ENCODE measurements at places on chromosomes 5 and 9.

DNA sequence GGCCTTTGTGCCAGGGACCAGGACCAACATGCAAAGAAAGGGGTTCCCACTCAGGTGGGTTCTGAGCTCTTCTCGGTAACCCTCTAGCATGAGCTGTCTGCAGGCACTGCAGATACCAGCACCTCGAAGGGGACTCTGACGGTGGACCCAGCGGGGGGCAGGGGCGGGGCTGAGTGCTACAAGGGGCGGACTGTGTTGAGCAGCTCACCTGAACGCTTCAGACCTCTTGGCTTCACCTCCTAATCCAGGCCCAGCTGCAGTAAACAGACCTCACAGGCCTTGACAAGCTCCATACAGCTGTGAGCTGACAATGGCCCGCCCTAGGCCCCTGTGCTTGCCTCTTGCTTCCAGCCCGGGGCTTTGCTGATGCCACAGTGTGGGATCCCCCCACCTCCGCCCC is 48.4 kb downstream of the C9orf50 start:
- DNase-seq = no peak

DNA sequence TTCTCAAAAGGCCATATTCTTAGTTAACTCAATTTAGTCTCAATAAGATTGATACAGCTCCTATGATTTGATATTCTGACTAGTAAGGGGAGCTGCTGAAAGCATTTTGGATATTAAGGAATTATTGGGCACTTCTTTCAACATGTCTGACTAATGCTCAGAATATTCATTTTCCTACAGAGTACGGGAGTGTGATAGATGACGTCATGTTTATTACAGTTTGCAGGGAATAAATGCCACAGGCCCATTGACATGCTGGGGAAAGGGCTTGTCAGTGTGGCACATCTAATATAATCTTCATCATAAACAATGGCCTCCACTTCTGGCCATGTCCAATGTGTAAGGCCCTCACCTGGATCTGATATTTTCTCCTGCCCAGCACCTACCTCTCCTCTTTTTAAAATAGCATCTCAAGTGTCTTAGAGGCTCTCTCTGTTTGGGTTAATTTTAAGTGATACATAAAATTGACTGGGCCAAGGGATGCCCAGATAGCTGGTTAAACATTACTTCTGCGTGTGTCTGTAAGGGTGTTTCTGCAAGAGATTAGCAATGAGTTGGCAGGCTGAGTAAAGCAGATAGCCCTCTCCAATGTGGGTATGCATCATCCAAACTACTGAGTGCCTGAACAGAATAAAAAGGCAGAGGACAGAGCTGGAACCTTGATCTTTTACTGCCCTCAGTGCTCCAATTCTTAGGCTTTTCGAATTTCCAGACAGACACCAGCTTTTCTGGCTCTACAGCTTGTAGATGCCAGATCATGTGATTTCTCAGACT is 99.3 kb downstream of the SLC24A2 start:
- DNase-seq = no peak

DNA sequence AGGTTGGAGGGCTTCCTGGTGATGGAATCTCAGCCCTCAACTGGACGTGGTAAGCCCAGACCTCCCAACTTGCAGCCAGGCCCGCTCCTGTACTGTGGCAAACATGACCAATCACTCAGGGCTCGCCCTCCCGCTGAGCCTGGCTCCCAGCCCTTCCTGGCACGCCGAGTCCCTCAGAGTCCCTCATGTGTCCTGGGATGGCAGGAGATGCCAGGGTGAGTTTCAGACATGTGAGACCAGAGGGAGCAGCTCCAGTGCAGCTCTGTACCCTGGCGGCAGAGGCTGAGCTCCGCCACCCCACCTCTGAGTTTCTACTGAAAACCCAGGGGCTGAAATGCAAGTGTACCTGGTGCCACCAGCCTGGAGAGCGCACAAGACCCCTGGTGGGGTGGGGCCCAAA is 42.0 kb upstream of the RXRA start:
- DNase-seq = no peak

- no peak for DNase-seq
Observed at GRCh38 chr9:121354141-121354540, 15.9 kb downstream of the STOM start.

- DNase-seq = no peak
Observed at GRCh38 chr9:125594223-125594610, 112.8 kb downstream of the MAPKAP1 start.

DNA sequence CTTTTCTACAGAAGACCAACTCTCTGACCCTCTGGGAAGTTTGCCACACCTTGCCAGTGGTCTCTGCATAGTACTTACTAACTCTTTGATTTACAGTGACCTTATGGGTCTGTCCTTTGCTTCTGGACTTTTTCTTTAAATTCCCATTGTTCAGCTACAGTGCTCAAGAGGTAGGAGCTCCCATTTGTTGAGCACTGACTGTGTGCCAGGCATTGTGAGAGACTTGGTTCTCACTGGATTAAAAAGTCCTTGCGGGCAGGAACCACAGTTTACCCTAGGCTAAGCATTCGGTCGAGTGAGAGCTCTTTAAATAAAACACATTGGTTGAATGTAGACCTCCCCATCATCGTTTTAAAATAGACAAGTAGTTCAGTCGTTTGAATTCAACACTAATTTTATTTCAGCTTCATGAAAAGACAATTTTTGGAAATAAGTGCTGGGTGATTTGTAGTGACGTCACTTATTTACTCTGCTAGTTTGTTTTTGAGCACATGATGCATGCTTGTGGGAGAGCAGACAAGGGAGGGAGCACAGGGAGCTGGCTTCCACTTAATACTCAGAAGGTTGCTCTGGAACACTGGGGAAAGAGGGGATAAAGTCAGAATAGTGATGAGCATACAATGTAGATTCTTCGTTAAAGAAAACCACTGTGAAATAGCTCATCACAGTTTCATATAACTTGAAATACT is 27.1 kb downstream of the RASGRF2 start:
- DNase-seq = no peak

DNA sequence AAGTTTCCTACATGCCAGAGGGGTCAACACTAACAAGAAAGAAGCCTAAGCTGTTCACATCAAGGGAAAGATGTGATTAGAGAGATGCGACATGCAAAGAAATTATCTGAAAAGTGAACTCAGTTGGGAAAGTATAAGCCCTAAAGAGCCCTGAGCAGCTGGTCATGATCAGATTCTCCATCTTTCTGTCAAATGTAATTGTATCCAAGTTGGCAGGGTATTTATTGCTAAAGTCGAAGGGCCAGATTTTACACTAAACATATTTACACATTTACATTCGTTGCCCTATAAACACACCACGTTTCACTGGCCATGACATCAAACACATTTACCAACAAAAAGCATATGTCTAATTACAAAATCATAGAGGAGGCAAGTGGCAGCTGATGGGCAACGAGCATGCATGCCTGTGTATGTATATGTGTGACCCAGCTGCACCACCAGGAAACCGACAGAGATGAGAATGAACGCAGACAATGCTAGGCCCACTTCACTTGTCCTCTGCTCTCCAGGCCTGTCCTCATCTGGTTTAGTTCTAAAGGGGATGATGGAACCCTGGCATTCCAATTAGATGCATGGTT is 6.3 kb downstream of the FOXD1 start:
- DNase-seq = no peak

- DNase-seq = no peak
Observed at GRCh38 chr5:125367702-125368101, 621.3 kb upstream of the ZNF608 start.

GRCh38 chr9:96413302-96414221 is 4.6 kb downstream of the ZNF367 start:
- DNase-seq = no peak

DNA sequence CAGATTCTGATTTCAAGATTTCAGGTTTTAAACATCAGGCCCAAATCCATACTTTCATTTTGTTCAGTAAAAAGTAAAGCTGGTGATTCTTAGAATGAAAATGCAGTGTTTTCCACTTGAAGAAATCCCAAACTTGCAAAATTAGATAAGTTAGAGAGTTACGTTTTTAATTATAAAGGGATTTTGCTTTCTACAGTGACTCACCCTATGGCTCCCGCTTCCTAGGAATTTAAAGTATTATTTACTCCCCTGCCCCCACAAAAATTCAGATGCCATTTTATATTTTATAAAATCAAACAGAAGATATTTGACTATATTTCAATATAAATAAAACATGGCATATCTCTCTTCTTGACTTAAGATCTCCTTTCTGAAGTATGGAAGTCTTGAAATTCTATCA is 402.9 kb downstream of the ZSWIM6 start:
- DNase-seq = no peak

GRCh38 chr5:125499636-125500332 is 753.3 kb upstream of the ZNF608 start:
- no peak for DNase-seq

- DNase-seq = no peak
Observed at GRCh38 chr9:17130291-17130690, 4.5 kb upstream of the CNTLN start.

- no peak for DNase-seq
Observed at GRCh38 chr5:9876451-9876850, 246.3 kb upstream of the TAS2R1 start.

DNA sequence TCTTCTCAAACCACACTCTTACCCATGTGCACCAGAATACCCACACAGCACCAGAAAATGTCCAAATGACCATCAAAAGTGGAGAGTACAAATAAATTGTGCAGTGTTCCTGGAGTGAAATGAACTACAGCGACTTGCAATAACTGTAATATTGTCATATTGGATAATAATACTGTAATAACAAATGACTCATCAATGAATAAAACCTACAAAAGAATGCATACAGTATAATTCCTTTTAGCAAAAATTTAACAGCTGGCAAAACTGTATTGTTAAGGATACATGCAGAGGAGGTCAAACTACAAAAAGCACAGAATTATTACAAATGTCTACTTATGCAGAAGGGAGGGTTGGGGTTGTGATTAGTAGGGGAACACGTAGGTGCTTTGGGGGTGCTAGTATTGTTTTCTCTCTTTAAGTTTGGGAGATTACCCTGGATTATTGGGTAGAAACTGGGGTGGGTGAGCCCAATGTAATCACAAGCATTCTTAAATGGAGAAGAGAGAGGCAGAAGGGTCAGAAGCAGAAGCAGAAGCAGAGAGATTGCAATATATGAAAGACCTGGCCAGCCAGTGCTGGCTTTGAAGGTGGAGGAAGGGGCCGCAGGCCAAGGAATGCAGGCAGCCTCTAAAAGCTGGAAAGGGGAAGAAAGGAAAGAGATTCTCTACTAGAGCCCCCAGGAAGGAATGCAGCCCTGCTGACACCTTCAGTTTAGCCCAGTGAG is 21.8 kb downstream of the IRF1 start:
- DNase-seq = no peak

DNA sequence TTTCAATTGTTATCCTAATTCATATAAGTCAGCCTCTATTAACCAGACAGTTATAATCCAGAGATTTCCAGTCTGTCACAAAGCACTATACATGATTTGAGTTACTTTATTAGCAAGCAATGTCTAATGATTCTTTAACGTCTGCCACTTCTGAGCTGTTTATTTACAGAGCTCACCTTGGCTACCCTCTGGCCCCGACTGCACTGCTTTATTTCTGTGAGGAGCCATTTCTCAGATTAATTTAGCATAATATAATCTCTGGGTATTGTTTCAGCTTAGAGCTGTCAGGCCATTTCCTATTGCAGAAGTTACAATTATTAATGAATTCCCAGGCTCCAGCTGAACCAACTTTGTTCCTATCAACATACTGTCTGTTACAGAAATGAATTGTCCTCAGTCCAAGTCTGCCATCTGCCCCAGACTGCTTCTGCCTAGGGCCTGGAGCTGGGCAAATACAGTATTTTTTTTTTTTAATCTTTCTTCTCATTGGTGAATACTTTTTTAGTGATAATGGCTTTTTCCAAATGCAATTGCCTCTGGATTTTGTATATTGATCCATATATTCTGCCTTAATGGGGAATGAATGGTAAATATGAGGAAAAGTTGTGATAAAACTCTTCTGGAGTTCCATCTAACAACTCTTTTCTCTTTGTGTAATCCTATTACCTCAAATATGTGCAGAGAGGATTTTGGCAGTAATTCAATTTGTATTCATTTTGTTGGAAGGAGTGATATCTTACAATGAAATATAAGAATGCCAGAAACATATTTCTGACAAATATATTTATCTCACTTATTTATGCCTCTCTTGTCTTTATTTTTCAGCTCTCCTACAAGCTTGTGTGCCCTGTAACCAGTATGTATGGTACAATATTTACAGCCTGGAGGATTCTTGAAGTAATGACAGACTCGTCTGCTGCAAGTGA is 104.7 kb downstream of the FOCAD start:
- DNase-seq = no peak

DNA sequence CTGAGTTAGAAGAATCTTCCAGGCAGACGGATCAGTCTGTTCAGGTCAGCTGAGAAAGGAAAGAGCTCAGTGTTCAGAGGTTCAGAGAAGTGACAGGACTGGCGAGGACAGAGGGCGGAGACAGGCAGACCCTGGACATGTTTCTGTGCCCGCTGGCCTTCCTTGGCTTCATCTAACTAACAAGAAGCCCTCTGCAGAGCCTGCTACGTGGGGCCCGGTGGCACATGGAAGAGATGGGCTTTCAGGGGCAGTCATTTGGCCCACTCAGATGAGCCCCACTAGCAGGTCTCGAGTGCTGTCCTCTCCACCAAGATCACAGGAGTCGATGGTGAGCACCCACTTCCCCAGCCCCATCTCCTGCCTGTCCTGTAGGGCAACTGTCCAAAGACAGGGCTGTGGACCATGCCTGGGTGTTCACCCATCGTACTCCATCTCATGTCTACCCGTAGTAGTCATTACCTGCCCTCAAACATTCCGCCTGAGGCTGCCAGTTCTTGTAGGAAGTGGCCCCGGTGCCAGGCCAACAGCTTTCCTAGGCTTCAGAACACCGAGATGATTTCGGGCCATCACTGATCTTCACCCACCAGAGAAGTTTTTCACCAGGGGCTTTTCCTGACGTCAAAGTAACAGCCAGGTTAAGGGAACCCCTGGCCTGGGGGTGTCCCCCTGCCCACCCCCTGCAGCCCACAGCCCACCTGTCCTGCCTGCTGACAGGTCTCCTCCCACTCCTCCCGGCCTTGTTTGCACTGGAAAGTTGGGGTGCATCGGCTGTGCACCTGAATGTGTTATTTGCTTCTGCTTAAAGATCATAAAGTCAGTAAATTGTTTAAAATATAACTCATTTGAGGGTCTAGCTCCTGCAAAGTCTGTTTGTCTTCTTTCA is 14.0 kb downstream of the IRX2 start:
- DNase-seq = no peak

GRCh38 chr9:112086627-112087026 is 88.5 kb downstream of the SUSD1 start:
- no peak for DNase-seq

- DNase-seq = no peak
Observed at GRCh38 chr5:40220260-40220659, 459.5 kb upstream of the PTGER4 start.

- no peak for DNase-seq
Observed at GRCh38 chr5:58246461-58246944, 213.4 kb downstream of the PLK2 start.

All from stimulated activated CD4-positive, alpha-beta T cell treated with anti-CD3 and anti-CD28 coated beads, Interleukin-1b, Interleukin-23, amount 100 ng/mL, for 48 hours (primary cell).